Lung microvascular endothelial cell (primary cell): ENCODE measurements at places on chromosomes 13 and 19.

DNA sequence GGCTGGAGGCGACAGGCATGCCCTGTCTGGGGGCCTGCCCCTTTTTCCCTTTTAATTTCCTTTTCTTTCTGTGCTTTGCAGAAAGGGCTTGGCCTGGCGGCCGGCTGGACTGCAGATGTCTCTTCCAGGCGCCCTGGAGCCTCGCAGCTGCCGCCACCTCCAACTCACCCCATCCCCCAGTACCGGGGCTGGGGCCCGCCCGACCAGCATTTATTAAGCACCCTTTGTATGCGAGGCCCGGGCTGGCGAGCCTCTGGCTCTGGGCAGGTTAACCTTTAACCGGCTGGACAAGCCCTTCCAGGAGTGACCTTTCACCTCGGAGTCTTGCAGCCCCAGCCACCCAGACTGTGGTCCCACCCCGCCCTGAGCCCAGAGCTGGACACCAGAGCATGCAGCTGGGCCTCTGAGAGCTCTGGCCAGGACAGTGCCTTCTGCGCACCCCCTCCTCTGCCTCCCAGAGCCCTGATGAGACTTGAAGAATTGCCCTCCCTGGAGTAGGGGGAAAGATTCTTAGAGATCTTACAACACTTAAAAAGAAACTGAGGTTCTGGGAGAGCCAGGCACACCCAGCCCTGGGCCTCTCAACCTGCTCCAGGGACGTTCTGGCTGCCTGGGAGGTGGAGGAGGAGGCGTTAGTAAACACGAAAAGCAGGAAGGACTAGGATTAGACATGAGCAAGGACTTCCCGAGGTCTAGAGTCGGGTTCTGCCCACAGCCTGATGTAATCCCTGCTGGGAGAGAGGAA lies 1.1 kb upstream of the NR2F6 start:
- peak; percentile 40 for DNase-seq

DNA sequence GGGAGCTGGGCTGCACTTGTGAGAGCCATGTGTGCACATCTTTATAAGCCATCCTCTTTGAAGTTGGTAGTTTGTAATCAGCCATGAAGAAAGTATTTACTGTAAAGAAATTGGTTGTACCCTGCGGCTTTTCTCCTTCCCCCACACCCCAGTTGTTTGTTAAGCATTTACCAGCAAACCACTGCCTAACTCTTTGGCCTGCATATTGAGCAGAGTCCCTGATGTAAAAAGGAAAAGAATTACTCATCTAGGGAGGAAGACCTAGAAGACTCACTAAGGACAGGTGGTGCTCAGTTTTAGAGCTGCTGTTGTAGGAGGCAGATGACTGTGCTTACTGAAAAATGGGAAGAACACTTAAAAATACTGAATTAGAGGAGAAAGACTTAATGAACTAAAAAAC lies 245.3 kb downstream of the PCCA start:
- DNase-seq = no peak

GRCh38 chr13:99435998-99436397 lies 65.3 kb upstream of the TM9SF2 start:
- DNase-seq = no peak

DNA sequence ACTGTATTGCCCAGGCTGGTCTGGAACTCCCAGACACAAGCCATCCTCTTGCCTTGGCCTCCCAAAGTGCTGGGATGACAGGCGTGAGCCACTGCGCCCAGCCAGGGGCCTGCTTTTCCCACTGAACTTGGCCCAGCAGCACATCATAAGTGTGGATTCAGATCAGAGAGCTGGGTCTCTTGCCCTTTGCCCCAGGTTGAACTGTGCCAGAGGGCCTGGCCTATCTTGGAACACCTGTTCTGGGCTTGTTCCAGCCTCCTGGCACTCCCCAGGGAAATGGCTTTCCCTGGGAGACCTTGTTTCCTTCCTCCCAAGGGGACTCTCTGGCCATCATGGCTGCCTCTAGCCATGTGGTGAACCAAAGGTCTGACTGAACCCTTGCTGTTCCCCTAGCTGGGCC lies 3.4 kb downstream of the CC2D1A start:
- DNase-seq = no peak

DNA sequence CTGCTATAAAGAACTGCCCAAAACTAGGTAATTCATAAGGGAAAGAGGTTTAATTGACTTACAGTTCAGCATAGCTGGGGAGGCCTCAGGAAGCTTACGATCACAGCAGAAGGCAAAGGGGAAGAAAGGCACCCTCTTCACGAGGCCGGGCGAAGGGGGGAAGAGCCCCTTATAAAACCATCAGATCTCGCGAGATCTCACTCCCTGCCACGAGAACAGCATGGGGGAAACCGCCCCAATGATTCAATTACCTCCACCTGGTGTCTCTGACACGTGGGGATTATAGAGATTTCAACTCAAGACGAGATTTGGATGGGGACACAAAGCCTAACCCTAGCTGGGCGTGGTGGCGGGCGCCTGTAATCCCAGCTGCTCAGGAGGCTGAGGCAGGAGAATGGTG lies 42.8 kb downstream of the SLC6A16 start:
- no peak for DNase-seq

GRCh38 chr19:40601134-40601974 lies at the start of gene LTBP4:
TSS of gene LTBP4 (plus strand) at chr19:40601369. CDS start at chr19:40601388, 19 bp downstream.
- peak; percentile 37 for DNase-seq

GRCh38 chr19:49997709-49998108 lies 27.5 kb downstream of the VRK3 start:
- peak; percentile 38 for DNase-seq

DNA sequence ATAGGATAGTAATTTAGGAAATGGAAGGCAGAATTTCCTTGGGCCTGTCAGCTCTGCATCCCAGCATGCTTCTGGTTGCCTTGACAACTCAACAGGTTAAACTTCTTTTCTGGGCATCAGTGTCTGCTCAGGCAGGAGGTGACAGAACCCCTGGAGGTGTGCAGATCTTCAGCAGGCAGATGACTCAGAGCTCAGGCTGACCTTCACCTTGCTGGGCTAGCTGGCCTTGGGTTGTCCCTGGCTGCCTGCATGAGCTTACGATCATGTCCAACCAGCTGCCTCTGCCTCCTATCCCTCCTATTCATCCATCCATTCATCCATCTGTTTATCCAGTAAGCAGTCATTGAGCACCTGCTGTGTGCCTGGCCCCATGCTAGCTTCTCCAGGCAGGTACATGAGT lies 81.2 kb upstream of the KCTD15 start:
- DNase-seq = no peak

DNA sequence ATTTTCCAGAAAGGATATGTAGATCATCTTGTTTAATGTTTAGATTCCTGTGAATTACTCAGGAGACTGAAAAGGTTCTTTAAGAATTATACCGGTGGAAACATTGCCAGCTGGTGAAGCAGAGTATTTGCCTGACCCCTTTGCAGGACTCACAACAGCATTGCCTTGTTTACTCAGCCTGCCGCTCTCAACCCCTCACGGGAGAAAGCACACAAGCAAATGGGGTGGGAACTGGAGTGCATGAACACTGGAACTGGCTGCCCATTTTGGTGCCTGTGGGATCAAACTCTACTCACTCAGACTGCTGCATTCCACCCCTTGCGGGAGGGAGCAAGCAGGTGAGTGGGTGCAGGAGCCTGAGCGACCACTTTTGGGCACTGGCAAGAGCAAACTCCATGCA lies 804.7 kb upstream of the SLITRK1 start:
- no peak for DNase-seq

DNA sequence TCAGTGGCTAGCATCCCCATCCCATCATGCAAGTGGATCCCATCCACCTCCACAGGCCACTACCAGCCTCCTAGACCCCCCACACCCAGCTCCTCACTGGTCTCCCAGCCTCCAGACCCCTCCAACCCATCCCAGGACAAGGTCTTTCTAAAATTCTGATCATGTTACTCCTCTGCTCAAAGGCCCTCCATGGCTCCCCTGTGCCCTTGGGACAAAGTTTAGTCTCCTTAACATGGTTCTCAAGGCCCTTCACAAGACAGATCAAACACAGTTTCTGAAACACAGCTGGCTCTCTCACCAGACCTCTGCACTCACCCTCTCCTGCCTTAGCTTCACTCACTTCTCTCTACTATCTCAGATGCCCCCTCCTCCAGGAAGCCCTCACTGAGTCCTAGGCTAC lies 9.3 kb downstream of the CEACAM19 start:
- DNase-seq = no peak

- DNase-seq = no peak
Measured at GRCh38 chr13:111486331-111486730, 165.9 kb downstream of the TEX29 start.

DNA sequence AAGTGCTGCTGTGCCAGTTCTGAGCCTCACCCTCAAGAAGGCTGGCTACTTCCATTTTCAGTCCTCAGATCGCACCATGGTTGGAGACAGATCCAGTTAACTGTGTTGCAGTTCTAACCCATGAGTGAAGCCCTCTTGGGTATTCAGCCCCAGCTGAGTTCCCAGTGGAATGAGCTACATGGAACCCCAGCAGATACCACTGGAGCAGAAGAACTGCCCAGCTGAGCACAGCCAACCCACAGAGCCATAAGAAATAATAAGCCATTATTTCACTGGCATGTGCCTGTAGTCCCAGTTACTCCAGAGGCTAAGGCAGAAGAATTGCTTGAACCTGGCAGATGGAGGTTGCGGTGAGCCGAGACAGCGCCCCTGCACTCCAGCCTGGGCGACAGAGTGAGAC lies 59.9 kb downstream of the LATS2 start:
- DNase-seq = no peak

- no peak for DNase-seq
Measured at GRCh38 chr13:24215126-24215525, 54.6 kb downstream of the SPATA13 start.

DNA sequence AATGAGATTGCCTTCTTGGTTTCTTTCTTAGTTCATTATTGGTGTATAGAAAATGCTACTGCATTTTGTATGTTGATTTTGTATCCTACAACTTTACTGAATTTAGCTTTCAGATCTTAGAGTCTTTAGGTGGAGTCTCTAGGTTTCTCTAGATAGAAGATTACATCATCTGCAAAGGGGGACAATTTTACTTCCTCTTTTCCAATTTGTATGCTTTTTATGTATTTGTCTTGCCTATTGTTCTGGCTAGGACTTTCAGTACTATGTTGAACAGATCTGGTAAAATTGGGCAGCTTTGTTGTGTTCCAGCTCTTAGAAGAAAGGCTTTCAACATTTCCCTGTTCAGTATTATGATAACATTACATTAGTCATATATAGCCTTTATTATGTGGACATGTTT lies 101.0 kb upstream of the SPRY2 start:
- peak; percentile 9 for DNase-seq

- peak; percentile 62 for DNase-seq
Measured at GRCh38 chr19:36009220-36009619, 607 bp upstream of the SYNE4 start.

DNA sequence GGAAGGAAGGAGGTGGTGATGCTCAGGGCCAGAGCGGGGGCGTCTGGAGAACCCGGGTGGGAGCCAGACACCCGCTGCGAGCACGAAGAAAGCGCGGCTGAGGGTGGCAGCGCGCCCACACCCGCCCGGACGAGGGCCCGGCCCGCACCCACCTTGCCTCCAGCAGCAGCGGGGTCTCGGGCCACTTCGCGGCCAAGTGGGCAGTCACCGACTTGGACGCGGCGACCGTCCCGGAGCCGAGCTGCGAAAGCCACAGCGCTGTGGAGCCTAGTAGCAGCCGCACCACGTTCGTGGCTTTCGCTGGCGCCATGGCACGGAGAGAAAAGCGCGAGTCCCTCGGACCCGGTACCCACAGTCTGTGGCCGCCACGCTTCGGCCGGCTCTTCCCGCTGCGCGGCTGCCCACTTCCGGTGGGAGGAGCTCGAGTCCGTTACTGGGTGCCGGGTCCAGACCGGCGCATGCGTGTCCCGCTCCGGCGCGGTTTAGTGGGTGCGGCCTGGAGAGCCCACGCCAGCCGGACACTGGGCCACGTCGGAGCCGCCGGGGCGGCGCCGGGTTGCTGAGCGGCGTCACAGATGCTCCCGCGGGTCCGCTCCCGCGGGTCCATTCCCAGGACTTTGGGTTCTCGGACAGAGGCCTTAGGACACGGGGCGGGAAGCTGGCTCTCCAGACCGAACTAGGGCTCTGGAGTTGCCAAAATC lies at the start of gene UGGT2:
Gene UGGT2 (minus strand): TSS at position 399 of the 701 bp plus-strand sequence. CDS start 89 bp downstream, at position 310.
- DNase-seq = peak; percentile 95

GRCh38 chr13:36339600-36340155 lies 6.5 kb downstream of the SPART start:
- DNase-seq = peak; percentile 51

- no peak for DNase-seq
Measured at GRCh38 chr13:40706439-40706838, 40.0 kb upstream of the FOXO1 start.

DNA sequence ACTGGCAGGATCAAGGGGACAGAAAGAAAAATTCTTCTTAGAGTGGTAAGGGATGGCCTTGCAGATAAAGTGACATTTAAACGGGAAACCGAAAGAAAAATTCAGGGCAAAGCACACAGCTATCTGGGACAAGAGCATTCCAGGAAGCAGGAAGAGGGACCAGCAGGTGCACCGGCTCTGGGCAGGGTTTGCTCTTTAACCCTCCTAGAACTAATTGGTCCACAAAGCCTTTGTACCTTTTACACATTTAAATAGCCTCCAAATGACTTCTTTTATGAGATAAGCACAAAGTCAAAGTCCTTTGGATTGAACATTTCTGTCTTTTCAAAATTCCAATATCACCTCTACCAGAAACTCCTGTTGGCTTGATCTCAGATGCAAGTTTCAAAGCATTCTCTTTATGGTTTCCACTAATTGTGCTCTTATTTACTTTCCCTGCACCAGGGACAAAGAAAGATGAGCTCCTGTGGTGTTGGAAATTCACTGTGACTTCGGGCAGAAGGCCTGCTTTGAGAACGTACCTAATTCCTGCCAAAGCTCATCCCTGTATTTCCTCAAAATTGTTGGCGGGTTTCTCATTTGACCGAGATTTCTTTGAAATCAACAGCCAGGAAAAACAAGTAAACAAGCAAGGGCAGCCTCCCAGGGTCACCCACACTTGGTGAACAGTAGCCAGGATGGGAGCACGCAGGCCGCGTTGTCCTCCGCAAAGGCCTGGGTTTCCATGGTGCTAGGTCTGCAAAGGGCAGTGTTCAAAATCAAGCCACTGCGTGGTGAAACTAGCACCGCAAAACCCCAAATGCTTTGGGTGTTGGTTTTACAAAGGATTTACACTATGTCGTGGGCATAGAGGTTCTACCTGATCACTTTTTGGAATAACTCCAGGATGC lies 98.6 kb downstream of the IRS2 start:
- no peak for DNase-seq

DNA sequence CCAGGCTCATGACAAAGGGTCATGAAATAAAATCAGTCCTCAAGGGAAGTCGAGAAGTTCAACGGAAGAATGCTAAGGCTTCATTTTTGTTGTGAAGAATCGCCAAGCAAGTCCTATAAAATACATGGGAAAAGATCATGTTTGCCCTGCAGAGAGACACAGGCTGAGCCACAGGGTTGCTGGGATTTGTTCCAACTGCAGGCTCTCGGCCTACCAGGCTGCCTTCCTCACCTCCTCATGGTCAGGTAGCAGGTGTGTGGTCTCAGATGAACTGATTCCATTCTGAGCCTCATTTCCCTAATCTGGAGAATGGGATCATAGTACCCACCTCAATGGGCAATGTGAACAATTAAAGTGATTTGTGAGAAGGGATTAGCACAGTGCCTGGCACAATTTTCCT lies 114.9 kb upstream of the SPATA13 start:
- DNase-seq = no peak
